ENCODE measurements at places on chromosomes 2 and 18.

DNA sequence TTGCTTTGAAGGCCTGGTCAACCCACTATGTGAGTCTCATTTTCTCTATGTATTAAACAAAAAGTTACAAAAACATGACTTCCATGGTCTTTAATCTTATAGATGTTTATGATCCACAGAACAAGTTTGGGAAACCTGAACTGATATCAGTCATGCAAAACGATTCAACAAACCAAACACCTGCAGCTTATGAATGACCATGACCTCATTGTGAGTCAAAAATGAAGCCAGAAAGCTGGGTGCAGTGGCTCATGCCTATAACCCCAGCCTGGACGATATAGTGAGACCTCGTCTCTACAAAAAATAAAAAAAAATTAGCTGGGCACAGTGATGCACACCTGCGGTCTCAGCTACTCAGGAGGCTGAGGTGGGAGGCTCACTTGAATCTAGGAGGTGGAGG is 270.4 kb upstream of the CCDC68 start:
- DNase-seq, result no peak

GRCh38 chr2:96860065-96861029 is 2.5 kb upstream of the ANKRD39 start:
- no peak for DNase-seq

GRCh38 chr2:42229949-42230348 is 60.8 kb downstream of the EML4 start:
- no peak for DNase-seq

- DNase-seq, result no peak
These were observed 481.1 kb downstream of the CBLN2 start for GRCh38 chr18:72063001-72063400.

DNA sequence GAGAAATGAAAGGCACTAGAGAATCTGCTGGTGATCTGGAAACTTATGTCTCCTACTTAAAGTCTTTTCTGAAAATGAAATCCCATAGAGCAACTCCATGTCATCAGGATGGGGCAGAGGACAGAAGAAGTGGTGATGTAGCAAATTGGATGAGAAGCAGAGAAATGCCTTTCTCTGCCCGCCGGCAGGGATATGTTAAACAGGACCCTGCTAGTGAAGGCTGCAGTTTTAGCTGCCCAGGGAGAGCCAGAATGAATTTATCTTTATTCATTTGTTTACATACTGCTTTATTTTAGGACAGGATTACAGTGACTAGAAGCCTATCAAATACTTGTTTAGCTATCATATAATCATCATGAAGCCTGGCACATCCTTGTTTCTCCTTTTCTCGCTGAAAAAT is 247.0 kb downstream of the DOK6 start:
- no peak for DNase-seq

GRCh38 chr18:45910405-45911023 is 56.6 kb downstream of the EPG5 start:
- DNase-seq, result peak; percentile 17

- no peak for DNase-seq
These were observed 86.3 kb upstream of the FSHR start for GRCh38 chr2:49240608-49241007.

GRCh38 chr18:74097803-74098202 is 49.8 kb downstream of the FBXO15 start:
- no peak for DNase-seq

DNA sequence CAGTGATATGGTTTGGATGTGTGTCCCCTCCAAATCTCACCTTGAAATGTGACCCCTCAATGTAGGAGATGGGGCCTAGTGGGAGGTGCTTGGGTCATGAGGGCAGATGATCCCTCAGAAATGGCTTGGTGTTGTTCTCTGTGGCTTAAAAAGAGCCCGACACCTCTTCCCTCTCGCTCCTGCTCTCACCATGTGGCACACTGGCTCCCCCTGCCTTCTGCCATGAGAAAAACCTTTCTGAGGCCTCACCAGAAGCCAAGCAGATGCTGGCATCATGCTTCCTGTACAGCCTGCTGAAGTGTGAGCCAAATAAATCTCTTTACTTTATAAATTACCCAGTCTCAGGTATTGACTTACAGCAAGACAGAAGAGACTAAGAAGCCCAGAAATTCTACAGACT is 357.1 kb downstream of the NRXN1 start:
- no peak for DNase-seq

DNA sequence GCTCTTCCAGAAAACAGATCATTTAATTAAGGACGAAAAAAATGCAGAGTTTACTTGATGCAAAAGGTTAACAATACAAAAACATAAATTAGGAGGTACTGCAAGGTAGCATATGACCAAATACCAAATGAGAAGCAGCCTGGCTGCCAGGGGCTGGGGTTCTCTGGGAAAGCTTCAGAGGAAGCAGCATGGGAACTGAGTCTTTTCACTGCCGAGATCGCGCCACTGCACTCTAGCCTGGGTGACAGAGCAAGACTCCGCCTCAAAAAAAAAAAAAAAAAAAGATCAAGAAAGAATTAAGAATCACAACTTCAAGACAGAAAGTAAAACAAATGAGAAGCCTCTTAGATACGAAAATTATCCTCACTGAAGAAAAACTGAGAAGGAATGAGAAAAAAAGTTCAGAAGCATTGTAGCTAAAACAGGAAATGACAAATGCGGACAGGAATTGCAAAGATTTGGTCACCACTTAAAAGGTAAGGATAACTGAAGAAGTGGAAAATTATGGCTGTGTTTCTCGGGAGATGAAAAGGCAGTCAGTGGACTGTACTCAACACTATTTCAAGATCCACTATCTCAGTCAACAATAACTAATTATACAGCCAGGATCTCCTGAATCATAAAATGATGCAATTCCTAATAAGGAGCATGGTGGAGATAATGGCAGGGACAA is 4.3 kb downstream of the SEPTIN10 start:
- DNase-seq, result no peak

DNA sequence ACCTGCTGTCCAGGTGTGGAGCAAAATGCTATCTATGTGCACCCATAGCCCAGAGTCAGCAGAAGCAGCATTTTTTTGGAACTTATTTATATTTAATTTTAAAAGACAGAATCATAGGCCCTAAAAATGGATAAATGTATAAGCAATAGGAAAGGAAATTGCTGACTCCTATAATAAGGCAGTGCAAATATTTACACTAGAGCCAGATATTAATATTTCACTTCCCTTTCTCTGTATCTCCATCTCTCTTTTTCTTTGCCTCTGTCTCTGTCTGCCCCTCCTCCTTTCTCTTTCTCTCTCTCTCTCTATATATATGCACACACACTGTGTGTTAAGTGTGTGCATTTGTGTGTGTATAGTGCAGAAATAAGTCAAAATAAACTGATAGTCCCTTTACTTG is 375.6 kb downstream of the SOX11 start:
- no peak for DNase-seq

GRCh38 chr2:45922577-45922988 is 271.1 kb downstream of the PRKCE start:
- no peak for DNase-seq

DNA sequence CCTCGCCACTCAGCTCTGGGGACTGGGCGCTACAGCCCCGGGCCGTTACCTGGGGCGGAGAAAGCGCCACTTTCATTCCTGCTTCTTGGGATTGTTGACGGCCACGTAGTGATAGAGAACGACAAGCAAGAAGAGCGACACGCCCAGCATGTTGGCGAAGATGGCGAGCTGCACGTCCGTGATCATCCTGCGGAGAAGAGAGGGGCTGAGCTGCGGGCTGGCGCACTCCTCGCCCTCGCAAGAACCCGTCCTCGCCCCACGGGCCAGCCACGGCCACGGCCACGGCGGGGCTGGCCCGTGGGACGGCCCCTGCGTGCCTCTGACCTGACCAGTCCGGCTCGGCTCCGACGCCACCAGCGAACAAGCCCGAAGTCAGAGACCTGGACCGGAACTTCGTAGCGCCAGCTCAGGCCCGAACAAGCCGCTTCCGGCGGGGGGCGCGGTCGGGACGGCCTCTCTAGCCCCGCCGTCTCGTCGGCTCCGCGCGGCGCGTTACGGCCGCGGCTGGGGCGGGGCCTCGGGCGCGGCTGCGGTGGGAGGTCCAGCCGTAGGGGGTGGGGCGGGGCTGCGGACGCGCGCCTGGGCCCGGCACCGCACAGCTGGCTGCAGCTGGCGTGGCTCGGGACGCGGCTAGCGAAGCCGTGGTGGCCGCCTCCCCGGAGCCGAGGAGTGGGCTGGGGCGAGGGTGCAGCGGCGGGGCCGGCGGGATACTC is at the start of gene OST4:
Gene OST4 (minus strand): TSS at position 378 of the 713 bp plus-strand sequence.
- no peak for DNase-seq

DNA sequence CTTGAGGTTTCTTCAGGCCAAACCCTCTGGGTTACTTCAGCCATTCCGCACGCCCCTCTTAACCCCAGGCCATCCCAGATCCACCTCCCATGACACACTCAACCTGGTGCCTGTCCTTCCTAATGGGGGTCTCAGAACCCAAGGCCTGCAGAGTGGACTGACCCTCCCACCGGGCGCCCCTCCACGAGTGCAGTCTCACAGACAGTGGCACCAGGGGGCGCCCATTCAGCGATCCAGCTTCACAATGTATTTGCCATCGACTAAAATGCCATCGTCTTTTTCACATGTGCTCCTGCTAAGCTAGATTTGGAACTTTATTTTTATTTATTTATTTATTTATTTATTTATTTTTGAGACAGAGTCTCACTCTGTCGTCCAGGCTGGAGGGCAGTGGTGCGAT is 38.5 kb downstream of the INPP5D start:
- DNase-seq, result no peak

DNA sequence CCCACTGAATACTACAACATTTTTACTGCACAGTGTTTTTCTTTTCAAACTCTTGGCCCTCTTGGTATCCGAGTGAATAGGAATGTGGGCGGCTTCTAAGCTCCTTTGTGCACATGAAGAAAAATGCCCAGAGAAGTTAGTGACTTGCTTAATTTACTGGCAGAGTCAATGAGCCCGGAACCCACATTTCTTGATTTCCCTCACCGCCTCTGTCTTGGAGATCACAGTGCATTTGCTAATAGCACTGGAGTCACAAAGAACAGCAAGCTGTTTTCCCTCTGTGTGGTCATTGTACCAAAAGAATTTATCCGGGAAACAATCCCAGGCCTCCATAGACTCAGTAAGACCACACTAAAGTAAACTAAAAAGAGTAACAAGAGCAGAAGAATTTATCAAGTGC is 18.9 kb downstream of the STON1 start:
- DNase-seq, result no peak

DNA sequence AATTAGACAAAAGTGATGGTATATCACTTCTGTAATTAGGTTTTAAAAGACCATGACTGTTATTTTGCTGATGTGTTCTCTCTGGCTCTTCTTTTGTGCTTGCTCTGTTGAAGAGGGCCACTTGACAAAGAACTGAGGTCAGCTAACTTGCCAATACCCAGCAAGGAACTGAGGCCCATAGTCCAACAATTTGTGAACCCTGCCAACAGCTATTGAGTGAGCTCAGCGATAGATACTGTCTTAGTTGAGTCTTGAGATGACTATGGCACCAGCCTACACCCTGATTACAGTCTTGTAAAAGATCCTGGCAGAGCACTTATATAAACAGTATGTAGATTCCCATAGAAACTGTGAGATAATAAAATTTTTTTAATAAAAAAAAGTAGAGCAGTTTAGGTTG is 103.0 kb downstream of the BMPR2 start:
- no peak for DNase-seq

GRCh38 chr2:136031711-136032110 is 46.3 kb upstream of the DARS1 start:
- no peak for DNase-seq

GRCh38 chr2:196630531-196630930 is 9.0 kb upstream of the CCDC150 start:
- no peak for DNase-seq

GRCh38 chr2:239261356-239261755 is 139.5 kb downstream of the HDAC4 start:
- DNase-seq, result no peak

- no peak for DNase-seq
These were observed 397.7 kb upstream of the HNRNPA3 start for GRCh38 chr2:176814740-176815367.

DNA sequence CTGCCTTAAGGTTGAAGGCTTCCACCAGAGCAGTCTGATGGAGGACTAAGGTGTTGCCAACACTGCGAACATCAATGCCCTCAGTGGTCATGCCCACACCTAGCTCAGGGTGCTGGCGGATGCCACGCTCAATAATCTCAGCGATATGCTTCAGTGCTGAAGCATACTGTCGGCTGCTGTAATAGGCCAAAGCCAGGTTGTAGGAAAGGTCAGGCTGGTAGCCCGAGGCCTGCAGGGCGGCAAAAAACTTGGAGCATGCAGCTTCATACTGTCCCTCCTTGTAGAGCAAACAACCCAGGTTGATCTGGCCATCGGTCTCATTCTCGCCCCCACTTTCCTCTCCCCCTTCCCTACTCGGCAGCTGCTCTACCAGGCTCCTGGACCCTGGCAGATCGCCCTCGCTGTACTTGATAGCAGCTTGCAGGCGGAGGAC is 159.4 kb downstream of the AGPS start:
- DNase-seq, result no peak

GRCh38 chr2:30444273-30444672 is 2.8 kb upstream of the LCLAT1 start:
- no peak for DNase-seq

- no peak for DNase-seq
These were observed 212.1 kb upstream of the COPS8 start for GRCh38 chr2:236873636-236874035.

GRCh38 chr2:224851811-224852210 is 135.6 kb upstream of the CCDC195 start:
- no peak for DNase-seq

GRCh38 chr2:141560723-141561122 is 570.1 kb downstream of the LRP1B start:
- DNase-seq, result no peak

DNA sequence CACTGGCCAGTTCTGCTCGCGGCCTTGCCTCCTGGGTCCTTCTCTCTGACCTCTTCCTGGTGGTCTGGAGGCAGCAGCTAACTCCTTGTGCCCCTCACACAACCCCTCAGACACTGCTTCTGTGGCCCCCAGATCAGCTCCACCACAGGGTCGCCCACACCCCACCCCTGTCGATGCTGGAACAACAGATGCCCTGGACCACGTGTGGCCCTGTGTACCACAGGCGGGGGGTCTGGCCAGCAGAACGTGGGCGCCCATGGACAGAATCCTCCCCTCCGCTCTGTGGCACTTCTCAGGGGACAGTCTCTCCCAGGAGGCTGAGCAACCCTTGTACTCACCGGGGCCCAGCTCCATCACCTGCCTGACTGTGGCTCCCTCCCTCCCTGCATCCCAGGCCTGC is 245.6 kb downstream of the NDUFA10 start:
- DNase-seq, result no peak

GRCh38 chr2:173644146-173644545 is 289.5 kb downstream of the CDCA7 start:
- no peak for DNase-seq
